ENCODE measurements at places on chromosomes 3 and 15.

DNA sequence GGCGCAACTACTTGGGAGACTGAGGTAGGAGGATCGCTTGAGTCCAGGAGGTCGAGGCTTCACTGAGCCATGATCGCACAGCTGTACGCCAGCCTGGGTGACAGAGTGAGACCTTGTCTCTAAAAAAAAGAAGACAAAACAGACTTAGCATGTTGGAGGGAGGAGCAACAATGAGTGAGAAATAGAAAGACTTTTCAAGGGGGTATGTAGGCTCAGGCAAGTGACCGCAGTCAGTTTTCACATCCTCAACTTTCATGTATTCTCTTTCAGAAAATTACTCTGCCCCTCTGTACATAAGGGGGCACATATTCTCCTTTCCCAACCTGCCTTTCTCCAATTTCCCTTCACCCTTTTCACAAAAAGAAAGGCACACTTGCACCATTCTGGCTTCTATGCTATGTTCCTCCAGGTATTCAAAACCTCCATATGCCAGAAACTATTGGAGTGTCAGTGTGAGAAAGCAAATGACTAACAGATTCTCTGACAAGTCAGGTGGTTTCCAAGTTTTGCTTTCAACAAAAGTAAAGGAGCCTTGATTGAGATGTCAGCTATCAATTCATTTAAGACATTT lies 7.6 kb downstream of the NSUN3 start:
- no peak for DNase-seq

GRCh38 chr3:4729061-4729973 lies 236.2 kb downstream of the ITPR1 start:
- DNase-seq, result no peak

DNA sequence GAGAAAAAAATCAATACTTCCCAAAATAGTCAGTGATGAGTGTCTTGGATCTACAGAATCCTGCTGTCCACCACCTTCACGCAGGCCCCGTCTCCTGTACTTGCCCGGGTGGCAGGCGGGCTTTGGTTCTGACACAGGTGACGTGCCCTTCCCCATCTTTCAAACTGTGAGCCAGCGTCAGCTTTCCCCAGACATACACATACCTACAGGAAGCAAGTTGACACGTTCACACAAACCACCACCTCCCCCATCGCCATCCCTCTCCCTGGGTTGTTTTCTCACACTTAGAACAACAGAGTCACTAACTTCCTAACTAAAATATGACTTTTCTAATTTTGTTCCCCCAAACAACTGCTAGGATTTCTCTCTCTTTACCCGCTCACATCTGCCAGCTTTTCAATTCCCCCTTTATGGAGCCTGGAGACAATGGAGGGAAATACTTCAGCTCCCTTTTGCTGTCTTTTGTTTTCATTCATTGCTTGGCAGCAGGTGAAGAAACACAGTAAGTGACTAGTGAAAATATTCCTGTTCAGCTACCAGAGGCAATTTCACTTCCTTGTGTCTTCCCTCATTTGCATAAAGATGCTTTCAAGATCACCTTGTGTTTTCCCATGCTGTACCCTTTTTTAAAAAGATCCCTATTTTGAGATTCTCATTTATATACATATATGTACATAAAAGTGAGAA lies 248.3 kb downstream of the SLCO3A1 start:
- no peak for DNase-seq

- no peak for DNase-seq
Measured at GRCh38 chr3:31707286-31707685, 174.6 kb downstream of the STT3B start.

- DNase-seq, result no peak
Measured at GRCh38 chr3:69743975-69744906, 5.0 kb downstream of the MITF start.

GRCh38 chr3:159182961-159183360 lies 381.1 kb downstream of the MFSD1 start:
- DNase-seq, result no peak

- no peak for DNase-seq
Measured at GRCh38 chr3:4261406-4261805, 41.8 kb upstream of the SETMAR start.

- no peak for DNase-seq
Measured at GRCh38 chr3:39146083-39146501, 7.3 kb downstream of the CSRNP1 start.

GRCh38 chr15:38068626-38069391 lies 134.4 kb downstream of the TMCO5A start:
- DNase-seq, result peak; percentile 84

DNA sequence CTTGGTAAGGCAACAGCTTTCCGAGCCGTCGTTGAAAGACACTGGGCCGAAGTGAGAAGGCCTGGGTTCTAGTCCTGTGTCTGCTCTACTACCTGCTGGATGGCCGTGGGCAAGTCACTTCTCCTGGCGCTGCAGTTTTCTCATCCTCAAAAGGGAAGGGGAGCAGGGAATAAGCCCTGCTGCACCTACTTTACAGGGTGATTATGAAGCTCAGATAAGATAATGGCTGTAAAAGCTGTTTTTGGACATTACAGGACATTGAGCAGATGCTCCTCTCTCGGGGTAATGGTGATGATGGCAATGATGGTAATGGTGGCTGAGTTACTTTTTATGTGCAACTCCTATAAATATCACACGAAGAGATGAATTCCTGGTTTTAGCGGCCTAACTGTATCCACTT lies 152.6 kb downstream of the FAM43A start:
- no peak for DNase-seq
